ENCODE measurements at places on chromosomes 16 and 17.

- H3K36me3 ChIP-seq: peaks cover 3% of the 10 kb centered on the region
- H3K4me1 ChIP-seq: peaks cover 29% of the 10 kb centered on the region
- H3K27me3 ChIP-seq: no peaks in the 10 kb centered on the region
- no peak overlapping the region for H3K4me3 ChIP-seq
- no peak for DNase-seq
- H3K27ac ChIP-seq: no peak overlapping the region
These were observed 977.2 kb downstream of the CDH11 start for GRCh38 chr16:64144617-64145016.

DNA sequence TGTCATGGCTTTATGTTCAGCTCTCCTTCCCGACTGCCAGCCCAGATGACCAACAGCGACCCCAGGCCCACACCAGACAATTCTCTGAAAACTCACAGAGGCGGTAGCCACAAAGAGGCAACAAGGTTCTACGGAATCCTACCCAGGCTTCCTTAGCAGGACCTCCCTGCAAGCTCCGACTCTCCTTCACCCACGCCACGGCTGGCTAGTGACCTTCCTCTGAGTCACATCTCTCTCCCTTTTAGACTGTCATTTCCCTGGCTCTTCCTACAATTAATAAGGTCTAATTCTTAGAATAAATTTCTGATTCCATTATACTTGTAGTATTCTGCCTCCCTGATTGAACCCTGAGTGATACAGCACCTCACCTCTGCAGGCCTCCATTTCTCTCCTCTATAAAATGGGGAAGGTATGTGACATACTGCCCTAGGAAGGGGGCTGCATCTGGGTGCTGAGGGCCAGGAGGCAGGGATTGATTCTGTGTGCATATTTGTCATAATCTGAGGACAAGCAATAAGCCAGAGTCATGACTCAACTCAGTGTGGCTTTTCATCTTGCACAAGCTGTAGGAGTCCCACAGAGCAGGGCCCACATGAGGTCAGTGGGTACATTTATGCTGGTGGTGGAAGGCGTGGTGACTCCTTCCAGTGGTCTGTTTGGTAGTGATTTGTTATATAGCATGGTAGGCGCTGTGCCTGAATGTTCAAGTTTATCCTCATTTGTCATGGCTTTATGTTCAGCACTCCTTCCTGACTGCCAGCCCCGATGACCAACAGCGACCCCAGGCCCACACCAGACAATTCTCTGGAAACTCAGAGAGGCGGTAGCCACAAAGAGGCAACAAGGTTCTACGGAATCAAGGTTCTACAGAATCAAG lies 46.2 kb downstream of the SMPD3 start:
- no peak overlapping the region for H3K4me3 ChIP-seq
- no peak overlapping the region for H3K27ac ChIP-seq
- H3K36me3 ChIP-seq: no peaks in the 10 kb centered on the region
- DNase-seq: no peak

GRCh38 chr16:8641671-8642070 lies 20.2 kb downstream of the METTL22 start:
- peaks cover 19% of the 10 kb centered on the region for H3K36me3 ChIP-seq
- H3K4me1 ChIP-seq: no peaks in the 10 kb centered on the region
- no peak for DNase-seq
- H3K27me3 ChIP-seq: no peaks in the 10 kb centered on the region
- H3K27ac ChIP-seq: no peak overlapping the region
- H3K4me3 ChIP-seq: no peak overlapping the region

- no peak overlapping the region for H3K4me3 ChIP-seq
- no peak overlapping the region for H3K27ac ChIP-seq
- H3K27me3 ChIP-seq: no peaks in the 10 kb centered on the region
- no peak for DNase-seq
These were observed 11.2 kb downstream of the FOXF1 start for GRCh38 chr16:86521236-86522197.

Measured in Karpas-422 (cell line).